ENCODE measurements at places on chromosomes 7 and 10.

GRCh38 chr7:104966022-104966421, 48.0 kb upstream of the KMT2E start:
- no peak for DNase-seq

- DNase-seq = no peak
Measured at GRCh38 chr7:29084832-29085231, 61.5 kb downstream of the CPVL start.

DNA sequence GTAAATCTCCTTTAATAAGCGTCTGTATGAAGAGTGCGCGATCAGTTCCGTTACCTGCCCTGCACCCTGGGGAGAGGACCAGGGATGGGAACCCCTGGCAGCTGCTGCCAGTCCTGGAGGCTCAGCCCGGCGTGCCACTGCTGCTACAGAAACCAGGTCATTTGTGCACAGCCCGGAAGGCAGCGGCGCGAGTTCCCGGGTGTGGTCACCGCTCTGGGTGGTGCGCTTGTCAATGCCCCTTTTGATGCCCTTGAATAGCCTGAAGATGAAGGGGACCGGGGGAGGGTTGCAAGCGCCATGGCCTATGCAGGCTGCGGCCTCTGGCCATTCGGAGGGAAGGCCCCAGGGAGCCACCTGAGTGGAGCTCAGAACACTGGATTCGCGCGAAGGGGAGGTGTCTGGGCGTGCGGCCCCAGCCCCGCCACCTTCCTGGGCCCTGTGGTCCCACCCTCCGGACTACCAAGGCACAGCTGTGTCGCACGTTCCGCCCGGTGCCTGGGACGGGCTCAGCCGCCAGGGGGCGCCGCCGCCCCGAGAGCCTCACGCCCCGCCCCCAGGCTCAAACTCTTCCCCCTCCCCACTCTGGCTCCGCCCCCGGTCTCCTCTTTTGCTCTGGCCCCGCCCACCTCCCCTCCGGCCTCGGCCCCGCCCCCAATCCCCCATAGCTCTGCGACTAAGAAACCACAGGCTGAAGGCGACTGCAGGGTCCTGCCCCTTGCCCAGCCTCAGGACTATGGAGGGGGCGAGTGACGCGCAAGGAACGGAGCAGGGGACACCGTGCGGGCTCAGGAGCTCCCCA, 16.5 kb downstream of the AP5Z1 start:
- peak; percentile 72 for DNase-seq

DNA sequence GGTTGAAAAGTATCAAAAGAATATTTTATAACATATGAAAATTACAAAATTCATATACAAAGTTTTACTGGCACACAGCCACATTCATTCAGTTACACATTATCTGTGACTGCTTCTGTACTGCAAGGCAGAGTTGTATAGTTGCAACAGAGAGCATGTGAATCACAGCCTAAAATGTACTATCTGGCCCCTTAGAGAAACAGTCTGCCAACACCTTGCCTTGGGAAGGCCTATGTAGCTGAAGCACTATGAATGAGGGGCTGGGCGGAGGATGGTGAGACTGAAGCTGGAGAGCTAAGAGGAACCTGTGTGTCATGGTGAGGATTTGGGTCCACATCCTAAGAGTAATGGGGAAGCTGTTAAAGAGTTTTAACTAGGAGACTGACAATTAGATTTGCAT, 35.7 kb downstream of the PDZD8 start:
- peak; percentile 26 for DNase-seq

DNA sequence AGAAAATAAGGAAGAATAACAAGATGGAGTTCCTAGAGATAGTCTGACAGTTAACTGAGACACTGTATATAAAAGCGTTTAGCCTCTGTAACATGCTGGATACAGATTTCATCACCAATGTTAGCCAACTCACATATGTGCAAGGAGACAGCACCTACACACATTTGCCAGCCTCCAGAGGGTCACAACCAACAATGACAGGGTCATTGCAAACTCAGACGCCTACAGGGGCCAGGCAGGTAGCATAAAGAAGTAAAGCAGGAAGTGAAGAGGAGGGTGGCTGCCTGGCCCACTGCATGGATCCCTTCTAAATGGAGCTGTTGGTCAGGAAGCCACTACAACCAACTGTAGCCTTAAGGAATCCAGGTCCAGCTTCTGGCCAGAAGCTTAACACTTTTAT, 50.4 kb downstream of the NRAP start:
- no peak for DNase-seq

DNA sequence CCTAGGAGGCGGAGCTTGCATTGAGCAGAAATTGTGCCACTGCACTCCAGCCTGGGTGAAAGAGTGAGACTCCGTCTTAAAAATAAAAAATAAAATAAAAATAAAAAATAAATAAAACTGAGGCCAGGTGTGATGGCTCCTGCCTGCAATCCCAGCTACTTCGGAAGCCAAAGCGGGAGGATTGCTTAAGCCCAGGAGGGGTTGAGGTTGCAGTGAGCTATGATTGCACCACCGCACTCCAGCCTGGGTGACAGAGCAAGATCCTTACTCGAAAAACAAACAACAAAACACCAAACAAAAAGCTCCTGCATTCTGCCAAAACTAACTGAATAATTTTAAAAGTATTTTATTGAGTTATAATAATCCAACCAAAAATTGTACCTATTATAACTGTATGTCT, 36.2 kb downstream of the AGAP4 start:
- no peak for DNase-seq

GRCh38 chr7:155874010-155874409, 61.7 kb upstream of the SHH start:
- DNase-seq = no peak

- peak; percentile 13 for DNase-seq
Measured at GRCh38 chr7:155291045-155291530, 6.6 kb upstream of the INSIG1 start.

DNA sequence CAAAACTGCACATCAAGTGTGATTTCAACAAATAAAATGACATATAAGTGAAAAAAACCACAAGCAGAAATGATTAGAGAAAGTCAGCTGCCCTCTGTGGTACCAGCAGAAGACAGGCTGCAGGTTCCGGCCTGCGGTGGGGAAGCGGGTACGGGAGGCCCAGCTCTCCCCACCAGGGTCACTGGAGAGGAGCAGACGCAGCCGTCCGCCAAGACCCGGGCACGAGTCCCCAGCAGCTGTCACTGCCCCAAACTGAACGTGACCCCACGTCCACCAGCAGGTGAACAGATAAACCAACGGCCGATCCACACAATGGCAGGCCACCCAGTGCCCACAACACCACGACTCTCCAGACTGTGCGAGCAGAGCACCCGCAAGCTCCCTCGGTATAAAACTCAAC, 16.1 kb upstream of the MICALL2 start:
- no peak for DNase-seq

GRCh38 chr10:128008521-128009250, 101.8 kb downstream of the PTPRE start:
- DNase-seq = no peak

DNA sequence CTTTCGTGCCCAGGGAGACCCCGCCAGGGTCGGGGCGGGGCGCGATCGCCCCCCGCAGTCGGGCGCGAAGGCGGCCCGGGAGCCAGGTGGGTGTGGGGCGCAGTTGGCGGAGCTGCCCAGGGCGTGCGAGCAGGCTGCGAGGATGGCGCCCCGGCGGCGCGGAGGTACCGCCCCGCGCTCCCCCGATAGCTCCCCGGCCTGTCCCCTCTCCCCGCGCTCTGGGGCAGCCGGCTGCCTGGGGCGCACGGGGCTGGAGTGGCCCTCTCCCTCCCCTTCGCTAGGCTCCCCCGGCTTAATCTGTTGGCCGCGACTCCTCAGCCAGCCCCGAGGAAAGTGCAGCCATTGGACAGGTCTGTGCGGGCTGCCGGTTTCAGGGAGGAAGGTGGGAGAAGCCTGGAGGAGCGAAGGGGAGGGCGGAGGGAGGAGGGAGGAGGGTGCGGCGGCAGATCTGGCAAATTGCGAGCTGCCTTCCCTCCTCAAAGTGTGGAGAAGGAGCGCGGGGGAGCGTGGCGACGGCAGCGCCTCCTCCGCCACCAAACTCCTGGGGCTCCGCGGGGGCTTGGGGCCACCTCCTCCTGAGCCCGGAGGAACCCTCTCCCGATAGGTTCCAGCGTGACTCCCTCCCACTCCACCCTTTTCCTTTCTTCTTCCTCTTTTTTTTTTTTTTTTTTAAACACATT, 361 bp upstream of the PLXDC2 start:
- peak; percentile 49 for DNase-seq

DNA sequence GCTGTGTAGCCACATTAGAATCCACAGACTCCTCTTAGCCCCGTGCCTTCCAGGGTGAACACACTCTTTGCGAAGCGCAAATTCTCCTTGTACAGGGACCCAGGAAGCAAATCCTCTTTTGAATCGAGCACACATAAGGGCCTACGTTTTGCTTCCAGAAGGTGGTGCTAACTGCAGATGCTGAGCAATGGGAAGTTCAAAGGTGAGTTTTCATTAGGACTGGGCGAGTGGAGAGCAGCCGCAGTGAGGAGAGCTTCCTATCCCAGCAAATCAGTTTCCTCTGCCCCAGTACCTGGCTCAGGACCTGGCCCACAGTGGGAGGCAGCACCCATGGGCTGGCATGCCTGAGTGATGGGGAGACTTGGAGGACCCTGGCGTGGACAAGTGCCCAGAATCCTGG, 23.5 kb upstream of the GPR26 start:
- no peak for DNase-seq

GRCh38 chr7:40519009-40519408, 384.2 kb downstream of the SUGCT start:
- DNase-seq = no peak

GRCh38 chr10:51707392-51707791, 8.0 kb upstream of the CSTF2T start:
- no peak for DNase-seq

- no peak for DNase-seq
Measured at GRCh38 chr10:86310291-86310690, 56.3 kb downstream of the GRID1 start.

GRCh38 chr10:91034494-91035159, 113.7 kb upstream of the ANKRD1 start:
- peak; percentile 81 for DNase-seq

DNA sequence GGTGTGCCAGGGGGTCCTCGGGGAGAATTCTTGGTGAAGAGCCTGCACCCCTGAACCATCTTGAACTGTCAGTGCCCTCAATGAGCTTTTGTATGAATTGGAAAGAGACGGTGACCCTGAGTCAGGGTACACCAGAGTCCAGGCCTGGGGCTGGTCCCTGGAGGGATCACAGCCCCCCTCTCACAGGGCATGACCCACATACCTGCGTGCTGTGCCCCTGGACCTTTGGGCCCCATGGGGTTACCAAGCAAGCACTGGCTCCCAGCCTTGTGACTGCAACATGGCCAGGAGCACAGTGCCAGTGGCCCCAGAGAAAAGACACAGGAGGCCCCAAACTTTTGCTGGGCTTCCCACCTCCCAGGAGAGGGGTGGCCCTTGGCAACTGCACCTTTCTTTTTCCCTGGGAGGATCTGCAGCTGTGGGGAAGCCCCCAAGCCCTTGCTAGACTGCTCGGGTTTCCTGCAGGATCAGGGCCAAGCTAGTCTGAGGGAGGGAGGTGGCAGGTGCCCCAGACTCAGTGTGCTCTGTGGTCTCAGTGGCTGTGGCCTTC, 153.5 kb downstream of the ZNF248 start:
- DNase-seq = no peak

DNA sequence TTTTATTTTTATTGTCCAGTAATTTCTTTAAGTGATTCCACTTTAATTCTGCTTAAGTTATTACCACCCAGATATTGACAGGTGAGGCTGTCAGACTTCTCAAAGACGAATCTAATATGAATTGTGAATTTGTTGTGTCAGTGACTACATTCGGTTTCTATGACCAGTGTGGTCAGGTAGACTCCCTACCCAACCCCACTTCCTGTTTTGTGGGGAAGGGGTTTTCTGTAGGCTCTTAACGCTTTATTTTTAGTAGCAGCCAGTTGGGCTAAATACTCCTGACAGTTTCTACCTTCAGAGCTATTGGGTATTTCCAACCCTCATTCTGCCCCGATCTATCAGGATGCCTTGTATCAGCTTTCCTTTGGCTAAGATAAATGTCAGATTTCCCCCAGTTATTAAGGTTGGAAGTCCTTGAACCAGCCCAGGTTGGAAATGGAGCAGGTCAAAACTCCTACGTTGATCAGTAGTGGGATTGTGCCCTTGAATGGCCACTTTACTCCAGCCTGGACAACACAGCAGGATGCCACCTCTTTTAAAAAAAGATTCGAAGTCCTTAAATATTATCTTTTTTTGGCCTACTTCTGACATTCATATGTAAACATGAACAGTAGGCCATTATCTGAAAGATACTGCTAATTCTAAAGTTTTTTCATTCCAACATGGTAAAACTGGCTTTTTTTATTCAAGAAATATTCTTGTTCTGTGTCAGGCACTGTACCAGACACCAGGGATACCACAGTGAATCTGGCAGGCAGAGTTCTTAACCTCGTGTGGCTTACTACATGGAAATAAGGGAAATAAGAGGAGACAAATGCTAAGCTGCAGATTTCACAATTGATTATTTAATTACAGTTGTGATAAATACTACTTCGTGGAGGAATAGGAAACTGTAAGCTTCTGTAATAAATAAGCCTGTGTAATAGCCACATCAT, 133.3 kb upstream of the SAMD8 start:
- no peak for DNase-seq

DNA sequence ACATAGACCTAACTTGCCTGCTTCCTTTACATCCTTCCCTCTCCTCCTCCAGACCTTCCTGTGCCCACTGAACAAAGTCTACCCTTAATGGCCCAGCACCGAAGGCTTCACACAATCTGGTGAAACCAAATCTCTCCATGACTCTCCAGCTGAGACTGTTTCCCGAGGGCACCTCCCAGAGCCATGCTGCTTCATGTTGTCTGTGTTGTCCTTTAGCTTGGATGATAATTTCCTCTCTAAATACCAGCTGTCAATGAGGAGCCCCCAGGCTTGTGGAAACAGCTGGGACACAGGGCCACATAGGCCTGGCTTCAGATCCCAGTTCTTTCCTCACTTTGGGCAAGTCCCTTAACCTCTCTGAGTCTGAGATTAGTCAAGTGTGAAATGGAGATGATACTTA, 54.3 kb downstream of the DLD start:
- DNase-seq = no peak

- no peak for DNase-seq
Measured at GRCh38 chr10:93072713-93073538, 767 bp upstream of the CYP26A1 start.

DNA sequence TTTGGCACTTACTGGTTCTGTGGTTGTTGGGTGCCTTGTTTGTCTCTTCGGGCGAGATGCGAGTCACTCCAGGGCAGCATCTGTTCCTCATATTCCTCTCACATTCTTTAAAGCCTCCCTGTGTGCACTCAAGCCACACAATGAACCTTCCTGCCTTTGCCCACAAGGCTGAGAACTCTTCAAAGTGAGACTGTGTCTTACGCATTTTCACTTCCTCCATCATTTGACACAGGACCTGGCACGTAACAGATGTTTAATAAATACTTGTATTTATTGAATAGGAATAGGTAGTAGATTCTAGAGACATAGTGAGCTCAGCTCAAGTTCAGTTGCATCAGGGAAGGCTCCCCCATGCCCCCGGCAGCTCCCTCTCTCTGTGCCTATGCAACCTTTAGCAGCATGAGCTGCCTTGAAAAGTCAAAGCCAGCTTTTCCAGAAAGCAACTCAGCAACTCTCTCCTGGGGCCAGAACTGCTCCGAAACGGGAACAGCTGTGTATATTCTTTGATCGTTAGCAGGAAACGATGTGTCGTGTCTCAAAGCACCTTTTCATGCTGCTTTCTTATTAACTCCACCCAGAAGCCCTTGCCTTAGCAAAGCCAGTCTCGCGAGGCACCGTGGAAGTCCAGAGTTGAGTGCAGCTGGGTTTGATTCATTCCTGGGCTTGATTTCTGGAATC, 97.5 kb downstream of the PFKFB3 start:
- peak; percentile 79 for DNase-seq

- DNase-seq = peak; percentile 90
Measured at GRCh38 chr10:60827791-60828488, 49.7 kb downstream of the CDK1 start.

- DNase-seq = no peak
Measured at GRCh38 chr10:110225441-110225755, 18.0 kb downstream of the MXI1 start.
